ENCODE measurements at places on chromosomes 6 and 20.

GRCh38 chr20:44426879-44427790, 48.5 kb upstream of the TTPAL start:
- DNase-seq, result no peak

- no peak for DNase-seq
Observed at GRCh38 chr6:284486-284885, 7.8 kb upstream of the DUSP22 start.

GRCh38 chr20:44900231-44900854, 9.5 kb upstream of the PABPC1L start:
- DNase-seq, result no peak

GRCh38 chr20:48308232-48308781, 519.5 kb downstream of the PREX1 start:
- no peak for DNase-seq

- DNase-seq, result peak; percentile 65
Observed at GRCh38 chr6:30884521-30885480, 482 bp downstream of the DDR1 start.

GRCh38 chr6:143845033-143845432, 1.9 kb downstream of the LTV1 start:
- no peak for DNase-seq

GRCh38 chr6:121235386-121235785, 98.9 kb downstream of the TBC1D32 start:
- no peak for DNase-seq

- no peak for DNase-seq
Observed at GRCh38 chr6:166910601-166911000, 45.7 kb downstream of the RNASET2 start.

DNA sequence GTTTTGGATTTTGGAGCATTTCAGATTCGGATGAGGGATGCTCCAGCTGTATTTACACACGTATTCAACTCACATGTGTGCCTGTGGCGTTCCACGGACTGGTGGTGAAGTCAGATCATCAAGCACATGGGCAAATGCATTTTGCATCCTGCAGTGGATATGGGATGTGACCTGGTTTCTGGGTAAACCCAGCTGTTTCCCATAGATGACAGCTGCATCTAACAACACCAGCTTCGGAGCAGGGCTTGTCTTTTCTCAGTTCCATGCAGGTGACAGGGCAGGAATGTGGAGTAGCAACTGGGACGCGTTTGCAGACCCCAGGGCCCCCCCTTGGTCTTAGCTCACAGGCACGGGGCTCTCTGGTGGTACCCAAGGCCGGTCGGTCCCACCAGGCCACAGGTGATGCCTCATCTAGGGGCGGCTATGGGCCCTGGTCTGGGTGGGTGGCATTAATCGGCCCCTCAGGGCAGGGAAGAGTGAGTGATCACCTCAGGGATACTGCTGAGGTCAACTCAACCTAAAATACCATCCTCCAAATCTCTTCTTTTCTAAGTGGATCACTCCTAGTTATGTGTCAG, 83.2 kb downstream of the RAMACL start:
- no peak for DNase-seq

GRCh38 chr6:29723666-29724588, 693 bp downstream of the HLA-F start:
- DNase-seq, result peak; percentile 83
